Renal cortical epithelial cell (primary cell): ENCODE measurements at places on chromosomes 2 and 18. TPM values are rescaled to one million over a fixed set of nuclear protein-coding genes. Genes with fewer than 3 reads are reported as not detected.

The REG1B gene
- total RNA-seq, result not detected in 2 replicates

The IL36B gene
- not detected in 2 replicates for total RNA-seq

The DSG4 gene
- total RNA-seq, result not detected in 2 replicates

DNA sequence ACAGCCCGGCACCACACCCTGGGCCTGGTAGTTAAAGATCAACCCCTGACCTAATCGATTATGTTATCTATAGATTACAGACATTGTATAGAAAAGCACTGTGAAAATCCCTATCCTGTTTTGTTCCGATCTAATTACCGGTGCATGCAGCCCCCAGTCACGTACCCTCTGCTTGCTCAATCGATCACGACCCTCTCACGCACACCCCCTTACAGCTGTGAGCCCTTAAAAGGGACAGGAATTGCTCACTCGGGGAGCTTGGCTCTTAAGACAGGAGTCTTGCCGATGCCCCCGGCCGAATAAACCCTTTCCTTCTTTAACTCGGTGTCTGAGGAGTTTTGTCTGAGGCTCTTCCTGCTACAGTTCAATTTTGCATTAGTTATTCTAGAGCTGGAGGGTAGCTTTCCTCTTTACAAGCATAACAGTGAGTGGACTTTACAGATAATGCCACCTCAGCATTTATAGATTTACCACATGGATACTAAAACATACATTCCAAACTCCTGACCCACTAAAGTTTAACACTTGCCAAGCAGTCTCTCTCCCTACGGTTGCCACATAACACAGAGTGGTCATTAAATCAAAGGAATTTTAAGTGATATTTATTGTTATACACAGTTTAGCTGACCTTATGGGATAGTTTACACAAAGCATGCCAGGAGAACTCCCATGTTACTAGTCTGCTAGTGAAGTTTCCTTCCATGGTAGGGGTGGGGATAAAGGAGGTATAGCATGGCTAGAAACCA is 101.0 kb downstream of the EVA1A start:
- DNase-seq, result peak; percentile 69

GRCh38 chr18:54611816-54612215 is 20.8 kb downstream of the DYNAP start:
- no peak for DNase-seq

GRCh38 chr2:159179696-159180095 is 106.8 kb downstream of the WDSUB1 start:
- no peak for DNase-seq

GRCh38 chr2:43207553-43208300 is 18.7 kb downstream of the ZFP36L2 start:
- DNase-seq, result no peak

DNA sequence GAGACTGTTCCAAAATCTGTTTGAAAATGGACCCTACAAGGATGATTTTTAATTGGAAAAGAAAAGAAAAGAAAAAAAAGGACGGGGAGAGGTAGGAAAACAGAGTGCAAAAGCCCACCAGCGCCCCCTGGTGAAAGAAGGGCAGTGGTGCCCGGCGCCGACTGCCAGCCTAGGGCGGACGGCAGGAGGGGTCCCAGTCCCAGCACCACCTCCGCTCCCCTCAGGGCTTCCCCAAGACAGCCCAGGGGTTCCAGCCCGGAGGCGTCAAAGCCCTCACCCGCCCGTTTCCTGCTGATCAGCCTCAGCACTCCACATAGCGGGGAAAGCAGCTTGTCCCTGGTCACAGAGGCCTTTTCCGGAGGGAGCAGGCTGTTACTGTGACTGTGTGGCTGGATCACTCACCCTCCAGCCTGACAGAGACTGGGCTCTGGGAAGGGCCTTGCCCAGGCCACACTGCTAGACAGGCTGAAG is 213.9 kb downstream of the TFCP2L1 start:
- DNase-seq, result no peak

GRCh38 chr18:22108674-22109073 is 60.7 kb upstream of the GATA6 start:
- DNase-seq, result peak; percentile 9

- no peak for DNase-seq
These were observed 15.6 kb downstream of the PLCD4 start for GRCh38 chr2:218623366-218623705.

GRCh38 chr2:84639751-84640150 is 123.5 kb downstream of the DNAH6 start:
- peak; percentile 1 for DNase-seq

GRCh38 chr18:36334798-36335197 is 37.3 kb downstream of the FHOD3 start:
- DNase-seq, result no peak

DNA sequence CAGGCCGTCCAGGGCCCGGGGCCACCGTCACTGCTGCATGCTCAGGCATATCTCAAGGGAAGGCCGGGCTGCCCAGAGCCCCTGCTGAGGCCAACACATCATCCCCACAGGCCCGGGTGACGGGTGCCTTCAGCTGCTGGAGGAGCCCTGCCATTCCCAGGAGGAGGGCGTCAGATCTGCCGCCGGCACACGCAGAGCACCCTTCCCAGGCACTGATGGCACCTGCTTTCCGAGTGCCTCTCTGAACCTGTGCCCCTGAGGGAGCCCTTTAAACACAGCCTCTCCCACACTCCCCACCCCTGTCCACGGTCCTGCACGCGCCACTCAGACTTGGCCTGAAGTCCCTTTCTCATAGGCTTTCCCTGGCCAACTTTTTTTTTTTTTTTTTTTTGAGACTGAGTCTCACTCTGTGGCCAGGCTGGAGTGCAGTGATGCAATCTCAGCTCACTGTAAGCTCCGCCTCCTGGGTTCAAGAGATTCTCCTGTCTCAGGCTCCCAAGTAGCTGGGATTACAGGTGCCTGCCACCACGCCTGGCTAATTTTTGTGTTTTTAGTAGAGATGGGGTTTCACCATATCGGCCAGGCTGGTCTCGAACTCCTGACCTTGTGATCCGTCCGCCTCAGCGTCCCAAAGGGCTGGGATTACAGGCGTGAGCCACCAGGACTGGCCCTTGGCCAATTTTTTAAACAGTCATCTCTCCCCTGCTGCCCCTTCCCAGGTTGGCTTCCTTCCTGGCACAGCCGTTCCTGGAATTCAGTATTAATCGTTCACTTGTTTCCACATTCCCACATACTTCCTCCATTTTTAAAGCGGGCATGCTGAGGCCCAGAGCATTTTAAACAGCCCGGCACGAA is 211.7 kb downstream of the NDUFA10 start:
- no peak for DNase-seq

- DNase-seq, result no peak
These were observed 64.7 kb downstream of the DGKD start for GRCh38 chr2:233418761-233419546.

DNA sequence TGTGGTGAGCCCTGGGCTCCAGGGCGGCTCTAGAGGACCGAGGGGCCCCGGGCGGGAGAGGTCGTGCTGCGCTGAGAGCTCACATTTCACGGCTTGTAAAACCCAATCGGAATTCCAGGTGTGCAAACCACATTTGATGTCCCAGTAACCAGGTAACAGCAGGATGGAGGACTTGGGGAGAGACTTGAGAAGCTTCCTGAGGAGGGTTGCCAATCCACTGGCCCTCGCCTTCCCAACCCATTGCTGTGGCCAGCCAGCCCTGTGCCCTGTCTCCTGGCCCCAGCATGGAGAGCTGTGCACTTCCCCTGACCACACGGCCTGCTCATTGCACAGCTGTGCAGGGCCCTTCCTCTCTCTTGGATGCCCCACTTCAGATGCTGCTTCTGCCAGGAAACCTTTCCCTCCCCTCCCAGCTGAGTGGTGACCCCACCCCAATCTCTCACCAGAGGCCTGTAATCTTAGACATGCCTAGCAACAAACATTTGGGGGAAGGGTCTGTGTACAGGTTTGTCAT is 39.6 kb downstream of the ASB1 start:
- DNase-seq, result no peak
